Colonic mucosa (tissue), 4 donors: ENCODE measurements at places on chromosomes 7 and 10.

DNA sequence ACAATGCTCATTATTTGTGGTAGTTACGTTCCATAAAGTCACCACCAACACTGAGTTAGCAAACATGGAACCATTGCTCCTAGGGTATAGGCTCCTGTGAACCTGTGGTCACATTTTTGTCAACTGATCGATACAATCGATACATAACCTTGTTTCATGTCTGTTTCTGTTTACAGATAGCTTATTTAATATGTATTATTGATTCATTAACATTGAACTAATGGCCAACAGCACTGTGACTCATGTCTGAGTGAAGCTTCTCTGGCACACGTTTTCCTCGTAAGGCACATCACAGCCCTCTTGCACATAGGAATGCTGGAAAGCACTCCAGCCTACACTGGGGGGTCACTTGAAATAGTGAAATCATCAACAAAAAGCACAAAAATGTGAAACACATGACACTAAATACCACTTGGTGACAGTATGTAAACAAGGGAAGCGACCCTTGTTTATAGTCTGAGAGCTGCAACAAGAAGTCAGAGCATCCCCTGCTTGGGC lies 27.0 kb downstream of the GHRHR start:
- no peak for DNase-seq

- DNase-seq, result no peak
Measured at GRCh38 chr10:131429942-131430341, 118.4 kb upstream of the TCERG1L start.

- DNase-seq, result peak; percentile 25
Measured at GRCh38 chr7:28069807-28070206, 110.8 kb downstream of the JAZF1 start.

- no peak for DNase-seq
Measured at GRCh38 chr7:138417078-138417700, 42.9 kb upstream of the TRIM24 start.

DNA sequence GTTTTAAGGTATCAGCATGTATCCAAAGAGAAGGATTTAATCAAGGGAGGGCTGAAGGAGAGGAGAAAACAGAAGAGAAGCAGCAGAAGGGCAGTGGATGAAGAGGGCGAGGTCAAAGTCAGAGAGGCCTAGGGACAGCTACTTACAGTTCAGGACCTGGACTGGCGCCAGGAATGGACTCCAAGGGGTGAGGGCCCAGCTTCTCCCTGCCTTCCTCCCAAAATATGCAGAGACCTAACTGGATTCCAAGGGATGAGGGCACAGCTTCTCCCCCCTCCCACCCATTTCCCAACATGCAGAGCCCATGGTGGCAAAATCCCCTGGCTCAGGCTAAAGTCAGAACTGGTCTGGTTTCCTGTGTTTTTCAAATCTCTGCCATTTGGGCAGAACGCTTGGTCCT lies 3.4 kb upstream of the TCF7L2 start:
- peak; percentile 55 for DNase-seq

GRCh38 chr7:101432316-101432715 lies 69.6 kb downstream of the COL26A1 start:
- DNase-seq, result no peak

- no peak for DNase-seq
Measured at GRCh38 chr7:151570366-151570915, 50.7 kb upstream of the RHEB start.

- DNase-seq, result no peak
Measured at GRCh38 chr7:69204943-69205342, 393.3 kb upstream of the AUTS2 start.

GRCh38 chr7:40986351-40986873 lies 716.5 kb downstream of the INHBA start:
- DNase-seq, result no peak

GRCh38 chr10:33052263-33052875 lies 94.3 kb upstream of the ITGB1 start:
- DNase-seq, result no peak

DNA sequence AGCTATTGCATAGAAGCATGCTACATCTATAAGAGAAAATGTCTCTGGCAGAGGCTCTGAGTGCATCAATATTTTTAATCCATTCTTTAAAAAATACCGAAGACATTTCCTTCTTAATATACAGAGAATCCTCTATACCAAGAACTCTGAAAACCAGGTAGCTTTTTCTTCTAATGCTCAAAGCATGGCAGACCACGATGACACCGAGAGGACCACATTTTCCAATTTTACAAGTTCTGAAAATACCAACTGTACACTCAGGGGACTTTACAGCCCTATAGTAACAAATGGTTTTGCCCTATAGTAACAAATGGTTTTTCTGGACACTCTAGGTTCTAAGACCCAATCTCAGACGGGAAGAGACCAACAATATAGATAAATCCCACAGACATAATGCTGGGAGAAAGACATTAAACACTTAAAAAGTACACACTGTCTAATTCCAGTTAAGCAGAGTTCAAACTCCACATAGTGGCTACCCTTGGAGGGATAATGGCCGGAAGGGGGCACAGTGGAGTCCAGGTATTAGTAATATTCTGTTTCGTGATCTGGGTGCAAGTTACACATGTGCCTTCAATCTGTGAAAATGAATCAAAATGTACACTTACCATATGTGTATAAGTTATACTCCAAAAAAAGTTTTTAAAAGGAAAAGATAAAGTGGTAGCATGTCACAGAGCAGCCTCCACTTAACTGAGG lies 26.2 kb downstream of the CCDC6 start:
- no peak for DNase-seq

GRCh38 chr10:31768467-31768866 lies 160.2 kb downstream of the ARHGAP12 start:
- DNase-seq, result no peak

DNA sequence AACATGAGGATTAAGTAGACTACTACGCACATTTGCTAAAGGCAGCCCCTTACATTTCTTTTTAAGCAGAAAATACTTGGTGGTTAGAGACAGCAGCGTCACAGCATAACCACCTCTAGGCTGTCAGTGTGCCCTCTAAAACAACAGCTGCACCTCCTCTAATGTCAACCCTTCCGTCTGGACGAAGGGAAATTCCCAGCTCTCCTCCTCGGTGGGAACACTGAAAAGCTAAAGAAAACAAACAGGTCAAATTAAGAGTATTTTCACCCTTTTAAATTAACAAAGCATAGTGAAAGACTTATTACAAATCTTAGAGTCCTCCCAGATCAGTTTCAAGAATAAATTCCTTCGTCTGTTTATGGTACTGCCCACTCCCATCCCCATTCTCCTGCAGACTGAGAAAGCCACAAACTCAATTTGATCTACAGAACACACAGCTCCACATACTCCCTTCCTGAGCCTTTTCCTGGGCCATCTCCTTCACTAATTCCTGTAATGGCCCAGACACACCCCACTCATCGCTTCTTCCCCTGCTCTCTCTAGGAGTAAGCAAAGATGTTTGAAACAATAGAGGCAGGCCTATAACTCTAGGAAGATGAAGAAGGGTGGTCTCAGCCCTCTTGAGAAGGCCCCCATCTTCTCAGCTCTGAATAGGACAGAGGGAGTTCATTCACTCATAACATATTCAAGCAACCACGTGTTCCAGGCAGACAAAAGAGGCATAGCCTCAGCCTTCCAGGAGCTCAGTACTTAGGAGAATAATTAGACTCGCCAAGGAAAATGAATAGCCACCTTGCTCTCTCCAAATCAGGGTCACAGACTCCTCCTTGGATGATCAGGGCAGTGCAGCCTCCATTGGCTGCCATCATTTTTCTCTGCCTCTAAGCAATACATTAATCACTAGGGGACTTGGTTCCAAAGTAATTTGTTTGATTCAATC lies 47.5 kb upstream of the HNRNPH3 start:
- DNase-seq, result no peak

- no peak for DNase-seq
Measured at GRCh38 chr7:95753440-95753839, 18.9 kb upstream of the DYNC1I1 start.

DNA sequence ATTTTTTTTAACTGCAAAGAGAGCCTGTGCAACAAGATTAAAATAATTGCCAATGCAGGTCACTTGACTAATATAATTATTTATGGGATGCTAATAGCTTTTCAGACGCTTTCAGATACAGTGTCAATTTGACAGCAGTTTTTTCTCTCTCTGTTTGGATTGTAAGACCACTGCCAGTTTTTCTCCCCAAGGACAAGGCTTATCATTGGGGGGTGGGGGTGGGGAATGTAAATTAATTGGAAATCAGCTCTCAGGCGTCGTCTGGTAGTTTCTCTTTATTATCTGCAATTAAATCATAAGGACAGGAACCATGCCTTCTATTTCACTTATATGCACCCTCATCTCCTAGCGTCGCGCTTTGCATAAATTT lies 559 bp upstream of the LRGUK start:
- DNase-seq, result no peak

GRCh38 chr7:45407730-45408408 lies 166.3 kb upstream of the ADCY1 start:
- DNase-seq, result no peak

DNA sequence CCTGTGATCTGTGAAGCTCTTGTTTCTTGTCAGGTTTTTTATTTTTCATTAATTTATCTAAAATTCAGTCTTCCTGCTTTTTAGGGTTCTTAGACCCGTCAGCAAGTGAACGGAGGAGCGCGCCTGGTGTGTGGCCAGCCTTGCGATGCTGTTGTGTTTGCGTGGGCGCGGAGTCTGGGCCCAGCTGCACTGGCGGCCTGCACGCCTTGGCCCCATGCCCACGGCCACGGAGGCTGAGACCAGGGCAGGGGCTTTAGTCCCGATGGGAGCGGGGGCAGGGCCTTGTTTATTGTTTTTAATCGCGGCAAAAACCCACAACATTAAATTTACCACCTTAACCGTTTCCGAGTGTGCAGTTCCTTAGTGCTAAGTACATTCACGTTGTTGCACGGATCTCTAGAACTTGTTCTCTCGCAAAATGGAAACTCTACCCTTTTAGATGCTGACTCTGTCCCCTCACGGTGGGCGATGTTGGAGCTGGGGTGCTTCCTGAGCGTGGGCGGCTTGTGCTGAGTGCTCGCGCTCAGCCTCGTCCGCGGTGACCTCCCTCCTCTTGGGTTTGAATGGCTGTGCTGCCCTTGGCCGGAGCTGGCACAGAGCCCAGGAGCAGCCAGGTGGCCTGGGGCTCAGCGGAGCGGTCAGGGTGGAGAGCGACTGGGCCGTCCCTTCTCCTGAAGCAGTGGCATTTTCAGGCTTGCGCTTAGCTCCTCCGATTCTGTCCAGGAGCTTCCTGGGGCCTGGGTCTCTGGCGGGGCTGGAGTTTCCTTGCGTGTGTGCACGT lies 69.1 kb downstream of the INPP5A start:
- DNase-seq, result peak; percentile 20

GRCh38 chr7:83835424-83835823 lies 186.5 kb upstream of the SEMA3E start:
- no peak for DNase-seq

- DNase-seq, result no peak
Measured at GRCh38 chr10:621981-622740, 67.3 kb downstream of the DIP2C start.

DNA sequence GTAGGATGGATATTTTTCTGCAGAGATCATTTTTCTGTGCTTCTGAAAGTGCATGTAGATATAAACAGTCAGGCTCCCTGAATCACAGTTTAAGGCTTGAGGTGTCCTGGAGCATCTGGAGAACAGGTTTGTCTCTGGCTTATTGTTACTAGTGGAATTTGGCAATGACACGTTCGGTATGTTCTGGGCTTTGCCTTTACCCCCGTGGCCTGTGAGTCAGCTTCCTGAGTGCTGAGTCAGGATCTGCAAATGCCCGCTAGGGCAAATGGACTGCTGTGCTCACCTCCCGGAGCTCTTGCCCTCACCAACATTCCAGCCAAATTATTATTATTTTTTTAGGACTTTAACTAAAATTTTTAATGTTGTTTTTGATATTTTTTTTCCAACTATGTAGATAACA lies 192.5 kb upstream of the PRSS1 start:
- no peak for DNase-seq

DNA sequence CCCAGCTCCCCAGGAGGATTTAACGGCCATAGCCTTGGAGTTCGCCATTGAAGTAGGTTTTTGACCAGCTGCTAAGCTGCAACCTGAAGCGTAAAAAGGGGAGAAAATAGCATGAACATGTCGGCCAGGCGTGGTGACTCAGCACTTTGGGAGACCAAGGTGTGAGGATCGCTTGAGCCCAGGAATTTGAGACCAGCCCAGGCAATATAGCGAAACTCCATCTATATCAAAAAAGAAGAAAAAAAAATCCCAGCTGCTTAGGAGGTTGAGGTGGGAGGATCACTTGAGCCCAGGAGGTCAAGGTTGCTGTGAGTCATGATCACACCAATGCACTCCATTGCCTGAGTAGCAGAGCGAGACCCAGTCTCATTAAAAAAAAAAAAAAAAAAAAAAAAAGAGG lies 32.2 kb upstream of the MCU start:
- no peak for DNase-seq

DNA sequence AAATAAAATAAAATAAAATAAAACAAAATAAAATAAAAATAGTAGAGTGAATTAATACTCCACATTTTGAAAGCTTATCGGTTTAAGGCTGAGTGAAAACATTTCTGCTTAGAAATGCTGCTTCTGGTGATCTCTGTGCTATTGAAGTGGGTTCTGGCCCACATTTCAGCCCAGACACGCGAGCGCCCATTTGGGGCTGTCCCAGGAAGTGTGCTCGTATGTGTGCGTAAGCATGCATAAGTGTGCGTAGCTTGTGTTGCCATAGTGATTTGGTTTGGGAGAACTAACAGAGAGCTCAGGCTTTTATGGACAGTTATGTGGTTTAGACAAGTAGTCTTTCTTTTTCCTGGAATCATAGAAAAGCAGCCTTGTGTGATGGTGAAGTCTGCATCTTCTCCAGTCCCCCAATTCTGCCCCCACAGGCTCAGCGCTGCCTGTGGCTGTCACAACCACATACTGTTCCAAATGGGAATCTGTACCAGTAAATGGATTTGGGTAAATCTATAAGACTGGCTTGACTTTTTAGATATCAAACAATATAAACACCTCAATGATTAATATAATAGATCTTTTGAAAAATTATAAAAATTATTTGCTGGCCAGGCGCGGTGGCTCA lies 29.8 kb upstream of the PURB start:
- no peak for DNase-seq

GRCh38 chr10:43888586-43888985 lies 239.9 kb upstream of the ZNF32 start:
- no peak for DNase-seq

- peak; percentile 56 for DNase-seq
Measured at GRCh38 chr7:20440472-20441105, 109.9 kb downstream of the ITGB8 start.

GRCh38 chr10:121288011-121288410 lies 310.2 kb downstream of the FGFR2 start:
- DNase-seq, result no peak

DNA sequence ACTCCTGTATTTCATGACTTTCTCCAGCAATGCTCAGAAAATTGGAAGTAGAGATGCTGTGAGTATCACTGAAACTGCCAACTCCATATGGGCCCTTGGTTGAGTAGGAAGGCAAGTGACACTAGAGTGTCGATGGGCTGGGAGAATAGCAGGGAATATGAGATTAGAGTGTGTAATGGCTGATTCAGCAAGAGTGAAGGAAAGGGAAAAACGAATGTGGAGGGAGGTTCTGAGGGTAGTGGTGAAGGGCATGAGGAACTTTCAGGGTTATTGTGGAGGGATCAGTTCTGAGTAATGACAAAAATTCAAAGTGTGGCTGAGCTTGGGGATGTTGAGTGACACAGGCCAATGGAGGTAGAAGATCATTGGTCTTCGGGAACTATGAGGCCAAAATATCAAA lies 49.0 kb upstream of the PCGF5 start:
- no peak for DNase-seq
